ENCODE measurements at places on chromosomes 2 and 18. TPM values are rescaled to one million over a fixed set of nuclear protein-coding genes. Genes with fewer than 3 reads are reported as not detected.

- no peak for DNase-seq
Observed at GRCh38 chr2:184256611-184257010, 341.7 kb upstream of the ZNF804A start.

DNA sequence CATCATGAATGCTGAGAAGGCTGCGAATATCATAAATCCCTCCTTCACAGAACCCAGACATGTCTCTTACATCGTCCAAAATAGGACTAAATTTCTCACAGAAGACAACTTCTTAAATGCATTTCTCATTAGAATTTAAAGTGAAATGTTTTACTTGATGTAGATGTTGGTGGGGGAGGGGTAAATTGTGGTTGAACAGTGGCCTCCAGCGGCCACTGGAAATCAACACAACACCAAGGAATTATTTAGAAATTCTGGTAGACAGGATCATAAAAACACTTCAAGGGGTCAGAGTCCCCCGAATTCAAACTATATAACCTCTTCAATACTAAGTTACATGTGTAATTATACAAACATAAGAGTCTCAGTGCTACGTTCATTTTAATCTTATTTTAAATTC is 135.9 kb downstream of the ABCA12 start:
- no peak for DNase-seq

- no peak for DNase-seq
Observed at GRCh38 chr2:191691016-191691735, 13.2 kb downstream of the NABP1 start.

The M1AP gene
- total RNA-seq, result 0.32 TPM

The NBEAL1 gene
- total RNA-seq, result 64.8 TPM

The HTR2B gene
- 2.2 TPM for total RNA-seq

The RPL37A gene
- 1,983 TPM for total RNA-seq
